ENCODE measurements at places on chromosomes 3 and 15.

DNA sequence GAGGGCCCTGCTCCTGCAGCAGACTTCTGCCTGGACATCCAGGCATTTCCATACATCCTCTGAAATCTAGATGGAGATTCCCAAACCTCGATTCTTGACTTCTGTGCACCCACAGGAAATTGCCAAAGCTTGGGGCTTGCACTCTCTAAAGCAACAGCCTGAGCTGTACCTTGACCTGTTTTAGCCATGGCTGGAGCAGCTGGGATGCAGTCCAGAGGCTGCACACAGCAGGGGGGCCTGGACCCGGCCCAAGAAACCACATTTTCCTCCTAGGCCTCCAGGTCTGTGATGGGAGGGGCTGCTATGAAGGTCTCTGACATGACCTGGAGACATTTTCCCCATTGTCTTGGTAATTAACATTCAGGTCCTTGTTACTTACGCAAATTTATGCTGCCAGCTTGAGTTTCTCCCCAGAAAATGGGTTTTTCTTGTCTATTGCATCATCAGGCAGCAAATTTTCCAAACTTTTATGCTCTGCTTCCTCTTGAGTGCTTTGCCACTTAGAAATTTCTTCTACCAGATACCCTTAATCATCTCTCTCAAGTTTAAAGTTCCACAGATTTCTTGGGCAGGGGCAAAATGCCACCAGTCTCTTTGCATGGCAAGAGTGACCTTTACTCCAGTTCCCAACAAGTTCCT, 11.8 kb upstream of the MYO5A start:
- peak; percentile 12 for DNase-seq

GRCh38 chr3:192170659-192171058, 556.7 kb downstream of the FGF12 start:
- no peak for DNase-seq

DNA sequence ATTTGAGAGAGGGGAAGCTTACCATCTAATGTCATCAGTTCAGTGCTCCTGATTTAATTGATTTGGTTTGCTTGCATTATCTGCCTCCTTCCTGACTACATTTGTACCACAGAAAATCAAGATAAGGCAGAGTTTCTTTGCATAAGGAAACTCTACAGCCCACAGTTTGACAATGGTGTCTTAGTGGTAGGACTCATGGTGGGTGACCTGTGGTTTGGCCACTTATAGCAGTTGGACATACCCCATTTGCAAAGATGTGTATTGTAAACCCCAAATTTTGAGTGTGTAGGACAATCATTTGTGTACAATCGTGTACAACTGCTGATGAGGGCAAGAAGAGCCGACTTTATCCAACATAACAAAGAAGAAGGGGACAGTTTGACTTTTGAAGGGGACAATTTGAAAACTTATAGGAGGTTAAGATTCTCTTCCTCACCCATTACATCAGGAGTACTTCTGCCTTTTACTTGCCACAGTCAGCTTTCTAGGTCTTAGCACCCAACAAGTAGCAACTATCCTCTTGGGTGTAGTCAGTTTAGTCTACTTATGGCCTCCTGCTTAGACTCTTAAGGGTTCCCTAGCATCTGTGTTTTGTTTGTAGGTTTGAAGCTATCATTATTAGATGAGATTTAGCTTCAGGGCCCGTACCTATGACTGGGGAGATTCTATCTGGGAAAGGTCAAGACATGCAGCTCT, 6.2 kb downstream of the TGFBR2 start:
- peak; percentile 48 for DNase-seq

- DNase-seq = no peak
These were observed 55.6 kb upstream of the ADGRG7 start for GRCh38 chr3:100553618-100554372.

DNA sequence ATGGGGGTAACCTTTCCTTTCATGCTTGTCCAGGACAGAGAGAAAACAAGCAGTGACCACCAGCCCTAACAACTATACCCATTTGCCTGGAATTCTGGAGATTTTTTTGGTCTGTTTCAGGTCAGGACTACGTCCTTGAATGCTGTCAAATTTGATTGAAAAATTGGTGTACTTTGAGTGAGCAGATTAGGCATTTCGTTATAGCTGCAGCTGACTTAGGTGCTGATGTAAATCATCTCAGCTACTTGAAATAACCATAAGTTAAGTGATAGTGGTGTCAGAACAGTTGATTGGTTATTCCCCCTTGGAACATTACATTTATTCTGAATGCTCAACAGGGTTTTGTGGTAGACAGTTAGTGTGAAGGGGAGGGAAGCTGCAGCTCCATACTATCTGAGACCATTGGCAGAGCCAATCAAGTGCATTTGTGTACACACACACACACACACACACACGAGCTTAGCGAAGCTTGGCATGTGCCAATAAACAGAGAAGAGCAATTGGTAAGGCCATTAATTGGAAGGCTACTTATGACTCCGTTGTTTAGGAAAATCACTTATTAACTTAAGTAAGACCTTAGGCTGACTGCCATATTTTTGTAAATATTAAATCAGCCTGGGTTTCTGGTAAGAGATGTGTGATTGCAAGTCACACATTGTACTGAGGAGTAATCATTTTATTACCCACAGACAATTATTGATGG, 447.8 kb downstream of the MFSD1 start:
- DNase-seq = no peak

DNA sequence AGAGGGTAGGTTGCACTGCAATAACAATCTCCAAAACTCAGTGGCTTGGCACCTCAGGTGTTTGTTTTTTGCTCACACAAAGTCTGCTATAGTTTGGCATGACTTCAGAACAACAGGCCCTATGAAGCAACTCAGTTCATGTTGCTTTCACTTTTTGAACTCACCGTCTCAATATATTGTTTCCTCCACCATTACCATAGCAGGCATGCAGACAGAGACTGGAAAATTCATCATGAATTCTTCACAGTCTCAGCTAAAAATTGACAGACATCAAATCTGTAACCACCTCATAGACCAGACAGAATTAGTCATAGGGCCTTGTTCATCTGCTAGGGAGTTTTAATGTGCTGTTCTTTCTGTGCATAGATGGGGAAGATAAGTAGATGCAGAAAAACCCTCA, 161.4 kb upstream of the POU1F1 start:
- DNase-seq = no peak

DNA sequence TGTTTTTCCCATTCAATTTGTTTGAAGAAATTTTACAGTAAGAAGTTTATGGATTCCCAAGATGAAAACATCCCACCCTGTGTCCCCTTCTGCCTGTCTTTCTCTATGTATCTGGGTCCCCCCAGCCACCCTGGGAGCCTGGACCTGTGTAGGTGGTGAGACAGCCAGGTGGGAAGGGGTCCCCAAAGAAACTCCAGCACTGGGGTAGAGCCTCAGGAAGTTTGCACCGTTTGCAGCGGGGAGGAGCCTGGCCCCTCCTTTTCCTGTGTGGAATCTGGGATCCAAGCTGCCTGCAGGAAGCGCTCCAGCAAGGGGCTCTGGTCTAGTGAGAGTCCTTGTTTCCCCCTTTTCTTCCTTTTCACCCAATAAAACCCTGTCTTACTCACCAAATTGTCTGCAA, 49.4 kb upstream of the ITGA11 start:
- DNase-seq = no peak
